GM10248 (cell line): ENCODE measurements at places on chromosomes 4 and X.
A peak's percentile ranks its signal among the peaks of the same experiment; 100 is the strongest.

GRCh38 chrX:10725071-10725470, 104.7 kb upstream of the MID1 start:
- peak; percentile 31 for DNase-seq

DNA sequence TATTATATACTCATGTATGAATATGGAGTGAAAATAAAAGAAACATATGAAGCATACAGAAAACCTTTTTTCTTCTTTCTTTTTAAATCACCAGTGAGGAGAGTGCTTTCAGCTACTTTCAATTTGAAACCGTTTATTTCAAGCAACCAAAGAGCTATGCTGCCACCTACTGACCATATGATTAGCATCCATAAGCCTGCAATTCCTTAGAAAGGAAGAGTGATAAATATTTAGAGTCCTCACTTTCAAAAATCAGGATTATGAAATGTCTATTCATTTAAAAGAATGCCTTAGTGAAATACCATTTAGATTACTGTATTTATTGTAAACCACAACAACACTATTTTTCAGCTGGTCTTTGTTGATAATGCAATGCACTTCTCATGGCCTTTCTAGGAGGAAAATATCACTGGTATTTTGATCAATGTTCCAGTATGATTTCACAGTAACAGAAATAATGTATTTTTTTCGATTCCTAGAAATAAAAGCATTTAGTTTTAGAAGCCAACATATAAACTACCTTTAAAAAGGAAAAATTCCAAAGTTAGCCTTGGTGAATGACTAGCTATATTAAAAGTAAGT, 667.6 kb downstream of the PCDH18 start:
- DNase-seq = peak; percentile 23

DNA sequence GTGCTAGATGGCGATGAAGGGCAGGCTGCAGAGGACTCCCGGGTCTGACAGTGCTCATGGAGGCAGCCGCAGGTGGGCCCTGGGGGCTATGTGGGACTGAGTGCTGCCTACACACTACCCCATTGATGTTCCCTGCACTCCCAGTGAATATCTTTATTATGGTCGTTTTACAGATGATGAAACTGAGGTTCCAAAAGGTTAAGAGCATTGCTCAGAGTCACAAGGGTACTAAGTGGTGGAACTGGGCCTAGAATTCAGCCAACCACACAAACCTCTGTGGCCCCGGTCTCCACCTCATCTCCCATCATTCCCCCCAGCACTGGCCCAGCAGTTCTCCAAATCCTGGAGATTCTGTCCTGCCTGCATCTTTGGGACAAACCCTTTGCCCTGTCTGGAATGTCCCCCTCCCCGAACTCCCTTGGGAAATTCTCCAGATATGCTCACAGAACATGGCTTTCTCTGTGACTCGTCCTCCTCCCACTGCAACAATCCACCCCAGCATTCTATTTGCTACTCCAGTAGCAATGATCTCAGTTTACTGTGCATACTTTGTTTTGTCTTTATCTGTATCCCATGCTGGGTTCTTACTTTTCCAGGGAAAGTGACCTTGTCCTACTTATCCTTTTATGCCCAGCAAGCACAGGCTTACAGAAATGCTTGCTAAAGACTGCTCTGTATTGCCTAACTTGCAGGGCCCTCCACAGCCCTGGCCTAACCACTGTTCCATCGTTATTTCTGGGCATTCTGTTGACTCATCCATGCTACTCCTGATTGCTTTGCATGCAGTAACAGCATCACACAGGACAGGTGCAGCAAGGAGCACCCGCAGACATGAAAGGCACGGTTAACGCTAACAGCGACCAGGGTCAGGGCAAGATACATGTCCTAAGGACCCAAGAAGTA, 14.0 kb downstream of the PNMA6F start:
- no peak for DNase-seq

GRCh38 chr4:97507587-97508245, 635.6 kb downstream of the STPG2 start:
- DNase-seq = no peak

- DNase-seq = no peak
Observed at GRCh38 chr4:178198691-178199090, 756.5 kb upstream of the AGA start.

DNA sequence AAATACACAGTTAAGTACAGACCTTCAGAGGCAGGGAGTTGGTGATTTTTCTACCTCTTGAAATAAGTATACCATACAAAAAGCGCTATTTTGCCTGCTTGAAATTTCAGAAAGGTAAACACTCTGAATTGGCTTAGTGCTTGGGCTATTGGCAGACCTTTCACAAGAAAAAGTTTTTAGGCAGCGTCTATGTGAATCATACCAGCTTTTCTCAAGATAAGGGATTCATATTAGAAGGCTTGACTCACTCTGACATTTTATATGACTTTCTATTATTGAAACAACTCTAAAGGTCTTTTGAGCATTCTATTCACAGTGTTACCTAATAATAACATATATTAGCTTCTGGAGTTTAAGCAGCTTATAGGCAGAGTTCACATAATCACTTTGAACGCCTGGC, 286.4 kb upstream of the FAT1 start:
- DNase-seq = no peak

DNA sequence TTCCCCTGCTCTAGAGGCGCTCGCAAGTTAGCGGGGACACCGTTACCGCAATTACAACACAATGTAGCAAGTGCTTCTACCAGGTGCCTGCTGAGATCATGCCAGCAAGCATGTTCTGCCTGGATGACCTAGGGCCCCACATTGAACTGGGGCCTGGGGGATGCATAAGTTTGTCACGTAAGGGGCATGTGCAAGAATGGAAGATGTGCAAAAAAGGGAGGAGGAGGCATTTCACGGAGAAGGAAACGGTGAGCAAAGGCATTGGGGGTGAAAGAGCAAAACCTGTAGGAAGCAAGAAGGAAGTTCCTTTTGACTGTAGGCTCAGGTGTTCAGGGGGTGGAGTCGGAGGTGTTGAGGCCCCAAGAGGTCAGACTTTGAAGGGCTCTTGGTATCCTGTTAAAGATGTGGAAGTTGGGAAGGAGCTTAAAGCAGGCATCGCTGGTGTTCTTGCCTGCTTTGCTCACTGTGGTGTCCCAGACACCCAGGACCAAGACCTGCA, 602 bp upstream of the SCARB2 start:
- no peak for DNase-seq

DNA sequence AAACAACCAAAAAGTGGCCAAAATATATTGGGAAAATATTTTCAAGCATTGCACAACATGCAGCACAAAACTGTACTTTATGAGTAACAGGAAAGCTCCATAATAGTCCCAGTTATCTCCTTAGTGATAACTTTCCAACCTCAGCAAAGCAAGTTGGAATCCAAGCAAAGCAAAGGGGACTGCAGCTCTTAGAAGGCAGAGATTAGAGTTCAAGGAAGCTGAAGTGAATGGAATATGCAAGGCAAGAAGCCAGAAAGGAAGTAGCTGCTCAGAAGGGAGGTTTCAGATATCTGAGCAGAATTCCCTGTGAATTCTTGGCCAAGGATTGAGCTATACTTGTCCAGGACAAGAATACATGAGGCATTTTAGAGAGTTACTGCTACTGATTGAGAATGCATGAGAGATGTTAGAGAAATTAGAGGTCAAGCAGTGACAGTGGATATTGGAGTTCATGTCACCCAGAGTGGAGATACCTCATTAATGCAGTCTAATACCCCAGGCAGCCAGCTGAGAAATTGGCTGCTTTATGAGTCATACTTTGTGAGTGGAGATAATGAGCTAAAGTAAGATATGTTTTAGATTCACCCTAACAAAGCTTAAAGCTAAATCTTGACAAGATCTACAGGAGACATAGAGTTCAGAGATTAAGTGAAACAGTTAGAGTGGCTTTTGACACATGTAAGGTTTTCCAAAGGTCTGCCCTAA, 102.8 kb downstream of the INPP4B start:
- no peak for DNase-seq

- DNase-seq = no peak
Observed at GRCh38 chrX:114372937-114373336, 210.9 kb upstream of the HTR2C start.

DNA sequence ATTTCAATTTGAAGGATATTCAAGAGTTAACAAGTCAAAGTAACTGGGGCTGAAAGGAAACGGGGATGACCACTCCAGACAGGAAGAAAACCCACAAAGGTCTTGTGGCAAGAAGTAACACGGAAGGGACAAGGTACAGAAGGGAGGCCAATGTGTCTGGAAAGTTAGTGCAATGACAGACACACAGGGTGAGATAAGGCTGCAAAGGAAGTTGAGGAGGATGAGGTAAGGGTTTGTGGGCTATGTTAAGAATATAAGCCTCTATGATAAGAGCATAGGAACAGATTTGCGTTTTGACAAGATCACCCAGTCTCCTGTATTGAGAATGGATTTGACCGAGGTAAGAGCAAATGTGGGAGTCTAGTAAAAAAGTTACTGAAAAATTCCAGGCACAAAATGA, 21.9 kb upstream of the EMCN start:
- no peak for DNase-seq

DNA sequence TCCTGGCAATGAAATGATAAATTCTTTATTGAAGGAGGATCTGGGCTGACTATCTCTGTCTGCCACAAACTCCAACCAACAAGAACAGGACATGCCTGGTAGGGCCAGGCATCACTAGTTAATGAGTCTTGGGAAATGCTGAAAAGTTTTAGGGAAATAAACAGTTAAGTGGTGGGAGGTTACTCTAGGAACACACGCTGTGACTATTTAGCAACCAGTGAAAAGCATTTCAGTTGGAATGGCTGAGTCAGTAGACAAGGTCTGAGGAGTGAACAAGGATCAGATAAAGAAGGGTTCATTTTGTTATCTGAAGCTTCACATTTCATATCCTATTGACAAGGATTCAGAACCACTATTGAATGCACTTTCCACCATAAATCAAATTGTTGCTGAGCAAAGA, 394.9 kb upstream of the BOD1L1 start:
- DNase-seq = no peak

DNA sequence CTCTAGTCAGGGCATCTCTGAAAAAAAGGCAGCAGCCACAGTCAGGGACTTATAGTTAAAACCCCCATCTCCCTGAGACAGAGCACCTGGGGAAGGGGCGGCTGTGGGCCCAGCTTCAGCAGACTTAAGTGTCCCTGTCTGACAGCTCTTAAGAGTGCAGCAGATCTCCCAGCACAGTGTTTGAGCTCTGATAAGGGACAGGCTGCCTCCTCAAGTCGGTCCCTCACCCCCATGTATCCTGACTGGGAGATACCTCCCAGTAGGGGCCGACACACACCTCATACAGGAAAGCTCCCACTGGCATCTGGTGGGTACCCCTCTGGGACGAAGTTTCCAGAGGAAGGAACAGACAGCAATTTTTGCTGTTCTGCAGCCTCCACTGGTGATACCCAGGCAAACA, 129.0 kb downstream of the ANXA5 start:
- DNase-seq = no peak

- no peak for DNase-seq
Observed at GRCh38 chrX:7420717-7421116, 272.8 kb upstream of the PUDP start.

GRCh38 chr4:88003261-88003660, 4.2 kb upstream of the PKD2 start:
- no peak for DNase-seq

DNA sequence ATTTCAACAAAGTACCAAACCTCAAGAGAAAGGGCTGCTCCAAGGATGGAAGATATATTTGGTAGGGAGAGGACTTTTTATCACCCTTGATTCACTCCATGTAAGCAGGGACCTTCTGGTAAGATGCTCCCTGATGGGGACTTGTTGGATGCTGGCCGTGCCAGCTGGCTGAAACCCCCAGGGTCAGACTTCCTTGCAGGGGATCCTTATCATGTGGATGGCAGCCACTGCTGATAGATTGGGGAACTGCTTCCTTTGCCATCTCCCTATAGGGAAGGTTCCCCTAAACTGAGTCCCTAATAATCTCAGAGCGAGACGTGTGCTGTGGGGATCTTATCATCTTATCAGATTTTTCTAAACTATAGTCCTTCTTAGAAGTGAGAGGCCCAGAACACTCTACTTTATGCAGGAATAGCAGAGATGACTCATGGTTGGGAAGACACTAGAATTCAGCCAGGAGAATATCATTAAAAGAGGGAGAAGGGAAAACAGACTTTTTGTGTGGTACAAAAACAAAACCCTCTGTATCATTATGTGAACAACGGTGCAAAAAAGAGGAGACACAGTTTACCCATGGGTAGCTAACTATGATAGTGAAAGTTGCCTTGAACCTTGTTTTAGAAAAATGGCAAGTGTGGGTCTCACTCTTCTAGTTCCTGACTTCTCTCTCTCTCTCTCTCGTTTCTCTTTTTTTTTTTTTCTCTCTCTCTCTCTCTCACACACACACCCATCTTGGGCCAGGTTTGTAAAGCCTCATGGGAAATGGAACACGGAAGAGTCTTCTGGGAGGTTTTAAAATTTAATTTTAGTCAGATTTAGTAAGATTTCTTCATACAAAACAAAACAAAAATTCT, 16.1 kb downstream of the RHOH start:
- DNase-seq = no peak

DNA sequence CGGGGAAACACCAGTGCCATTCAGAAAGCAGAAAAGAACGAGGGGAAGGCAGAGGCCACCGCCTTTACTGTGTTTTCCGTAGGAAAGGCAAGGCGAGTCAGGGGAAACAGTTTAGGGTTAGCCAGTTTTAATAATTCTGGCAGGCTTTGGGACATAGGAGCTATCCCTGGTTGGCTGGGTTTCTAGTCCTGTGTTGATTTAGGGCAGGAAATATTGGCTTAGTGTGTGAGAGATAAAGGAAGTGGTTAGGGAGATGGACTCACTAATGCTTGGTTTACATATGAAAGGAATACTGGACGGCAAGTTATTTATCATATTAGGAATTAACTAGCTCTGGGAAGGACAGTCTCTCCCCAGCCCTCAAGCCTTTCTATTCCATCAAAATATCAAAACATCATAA, 53.1 kb downstream of the SYNPO2 start:
- DNase-seq = no peak

GRCh38 chr4:151426513-151426912, 17.5 kb downstream of the FHIP1A start:
- DNase-seq = no peak

GRCh38 chrX:39576041-39576872, 521.5 kb downstream of the BCOR start:
- no peak for DNase-seq
